ENCODE measurements at places on chromosomes 7 and 10.

- DNase-seq: no peak
Observed at GRCh38 chr10:14683256-14683655, 91.4 kb downstream of the FAM107B start.

DNA sequence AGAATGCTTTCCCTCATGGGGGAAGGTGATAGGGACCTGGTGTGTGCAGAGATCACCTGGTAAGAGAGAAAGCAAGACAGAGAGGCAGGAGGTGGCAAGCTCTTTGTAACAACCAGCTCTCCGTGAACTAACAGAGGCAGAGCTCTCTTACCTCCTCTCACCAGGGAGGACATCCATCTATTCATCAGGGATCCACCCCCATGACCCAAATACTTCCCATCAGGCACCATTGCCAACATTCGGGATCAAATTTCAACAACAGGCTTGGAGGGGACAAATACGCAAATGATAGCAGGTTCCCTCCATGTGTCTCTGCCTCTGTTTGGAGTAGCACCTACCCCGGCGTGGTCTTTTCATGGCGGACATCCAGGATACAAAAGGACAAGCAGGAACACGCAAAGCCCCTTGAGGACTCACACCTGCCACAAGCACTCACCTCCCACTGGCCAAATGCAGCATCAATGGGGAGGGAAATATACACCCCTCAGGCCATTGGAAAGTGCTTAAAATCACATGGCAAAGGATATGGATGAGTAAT lies 431.2 kb upstream of the AUTS2 start:
- no peak for DNase-seq

GRCh38 chr7:55475855-55476803 lies 96.2 kb downstream of the VOPP1 start:
- no peak for DNase-seq

DNA sequence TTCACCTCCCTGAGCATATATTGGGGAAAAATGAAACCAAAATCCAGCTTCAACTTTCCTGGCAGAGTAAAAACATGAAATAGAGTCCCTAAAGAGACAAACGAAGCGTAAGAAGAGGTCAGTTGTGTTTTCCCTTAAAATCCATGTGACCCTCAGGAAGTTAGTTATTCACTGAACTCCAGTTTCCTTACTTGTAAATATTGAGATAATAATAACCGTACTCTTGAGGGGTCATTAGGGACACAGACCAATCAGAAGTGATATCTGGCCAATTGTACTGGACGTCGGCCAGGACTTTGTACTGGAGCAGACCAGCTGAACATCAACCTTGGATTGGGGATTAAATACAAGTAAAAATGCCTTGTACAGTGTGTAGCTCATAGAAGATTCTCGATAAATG lies 167.0 kb downstream of the GATA3 start:
- no peak for DNase-seq

- no peak for DNase-seq
Observed at GRCh38 chr10:95848841-95849240, 58.9 kb upstream of the CC2D2B start.

- no peak for DNase-seq
Observed at GRCh38 chr10:52198540-52198939, 115.5 kb upstream of the DKK1 start.

GRCh38 chr10:34474009-34474376 lies 341.1 kb downstream of the PARD3 start:
- no peak for DNase-seq

DNA sequence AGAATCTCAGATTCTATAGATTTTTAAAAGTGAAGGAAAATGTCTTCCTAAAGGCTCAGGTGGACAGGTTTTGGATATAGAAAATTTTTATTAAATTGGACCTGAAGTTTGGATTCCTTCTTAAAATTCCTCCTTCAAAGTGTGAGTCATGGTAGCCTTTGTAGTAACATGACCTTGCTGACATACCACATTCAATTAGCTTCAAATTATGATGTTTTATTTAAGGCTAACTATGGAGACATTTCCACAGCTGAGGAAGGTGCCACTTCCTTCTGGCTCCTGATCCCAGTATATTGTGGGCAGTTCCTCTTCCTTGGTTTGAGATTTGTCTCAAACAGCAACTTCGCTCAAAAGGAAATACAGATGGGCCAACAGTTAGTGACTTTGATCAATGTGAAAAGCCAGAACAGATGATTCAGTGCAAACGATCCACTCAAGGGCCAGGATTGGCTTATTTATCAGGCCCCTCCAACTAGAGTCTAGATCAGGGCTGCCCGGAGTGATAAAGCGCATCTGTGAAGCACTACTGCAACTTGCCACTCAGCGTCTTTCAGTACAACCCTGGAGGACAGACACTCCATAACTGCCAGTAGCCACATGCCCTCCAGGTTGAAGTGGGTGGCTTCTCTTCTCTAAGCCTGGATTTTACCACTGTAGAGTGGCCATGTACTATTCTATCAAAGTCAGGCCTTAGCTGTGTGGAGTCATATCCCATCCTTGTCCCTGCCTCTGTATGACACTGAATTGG lies 573.5 kb downstream of the KIF20B start:
- no peak for DNase-seq

- no peak for DNase-seq
Observed at GRCh38 chr7:22837308-22837707, 14.7 kb upstream of the TOMM7 start.

DNA sequence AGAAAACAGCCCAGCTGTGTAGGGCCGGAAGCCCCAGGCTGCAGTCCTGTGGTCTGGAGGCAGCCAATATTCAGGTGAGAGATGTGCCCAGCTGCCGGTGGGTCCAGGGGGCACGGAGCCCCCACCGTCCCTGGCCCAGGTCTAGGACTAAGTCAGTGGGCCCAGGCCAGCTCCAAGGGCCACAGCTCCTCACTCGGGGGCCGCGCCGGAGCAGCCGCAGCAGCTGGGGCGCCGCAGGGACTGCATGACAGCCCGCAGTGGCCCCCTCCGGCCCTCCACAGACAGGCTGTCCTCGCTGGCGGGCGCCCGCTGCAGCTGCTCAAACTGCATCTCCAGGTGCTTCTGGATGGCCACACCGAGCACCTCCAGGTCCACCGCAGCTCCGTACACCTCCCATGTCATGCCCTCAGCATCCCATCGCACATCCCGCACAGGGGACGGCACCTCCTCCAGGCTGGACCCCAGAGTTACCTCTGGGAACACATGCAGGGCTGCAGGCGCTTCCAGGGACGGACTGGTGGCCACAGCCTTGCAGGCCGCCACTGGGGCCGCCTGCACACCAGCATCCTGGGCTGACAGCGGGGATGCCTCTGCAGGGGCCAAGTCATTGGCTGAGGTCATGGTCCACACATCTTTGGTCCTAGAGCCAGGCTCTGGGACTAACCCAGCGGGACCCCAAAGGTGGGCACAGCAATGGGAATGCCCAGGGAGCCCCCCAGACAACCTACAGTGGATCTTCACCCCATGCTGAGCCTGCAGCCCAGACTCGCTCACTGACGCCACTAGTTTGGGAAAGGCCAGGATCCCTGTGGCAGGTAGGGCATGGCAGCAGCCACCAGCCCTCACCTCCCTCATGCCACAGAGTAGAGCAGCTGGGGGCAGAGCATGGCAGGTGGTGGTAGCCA lies 7.0 kb downstream of the GPRIN2 start:
- no peak for DNase-seq

DNA sequence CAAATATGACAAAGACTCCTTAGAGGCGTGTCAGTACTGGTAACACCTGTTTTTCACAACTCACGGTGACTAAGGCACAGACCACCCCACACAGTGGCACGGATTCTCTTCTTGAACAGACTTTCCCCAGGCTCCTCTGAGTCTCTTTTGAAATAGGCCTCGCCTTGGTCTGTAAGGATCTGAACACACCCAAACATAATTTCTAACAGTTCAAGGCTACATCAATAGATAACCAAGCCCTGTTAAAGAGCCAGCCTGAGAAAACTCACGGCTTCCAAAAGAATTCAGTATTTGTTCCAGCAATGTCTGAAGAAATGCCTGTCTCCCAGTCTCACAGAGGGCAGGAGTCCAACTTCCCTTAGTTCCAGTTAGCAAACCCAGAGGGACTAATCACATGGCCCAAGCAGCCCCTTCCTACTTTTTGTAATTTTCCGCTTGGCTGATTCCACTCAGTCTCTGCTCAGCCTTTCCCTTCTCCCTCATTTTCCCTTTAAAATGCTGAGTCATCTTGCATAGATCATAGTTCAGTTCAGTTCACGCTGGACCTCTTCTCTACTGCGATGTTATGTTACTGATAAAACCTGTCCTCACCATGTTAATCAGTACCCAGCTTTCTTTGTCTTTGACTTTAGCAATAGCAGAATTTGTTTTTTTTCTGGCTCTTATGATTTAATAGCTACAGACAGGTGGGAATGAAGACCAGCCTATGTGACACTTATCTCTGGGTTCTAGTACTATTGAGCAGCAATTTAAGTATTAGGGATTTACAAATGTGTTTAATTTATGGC lies 22.6 kb upstream of the AKR1C3 start:
- peak; percentile 25 for DNase-seq

GRCh38 chr7:17236603-17237002 lies 61.8 kb upstream of the AHR start:
- DNase-seq: peak; percentile 33

DNA sequence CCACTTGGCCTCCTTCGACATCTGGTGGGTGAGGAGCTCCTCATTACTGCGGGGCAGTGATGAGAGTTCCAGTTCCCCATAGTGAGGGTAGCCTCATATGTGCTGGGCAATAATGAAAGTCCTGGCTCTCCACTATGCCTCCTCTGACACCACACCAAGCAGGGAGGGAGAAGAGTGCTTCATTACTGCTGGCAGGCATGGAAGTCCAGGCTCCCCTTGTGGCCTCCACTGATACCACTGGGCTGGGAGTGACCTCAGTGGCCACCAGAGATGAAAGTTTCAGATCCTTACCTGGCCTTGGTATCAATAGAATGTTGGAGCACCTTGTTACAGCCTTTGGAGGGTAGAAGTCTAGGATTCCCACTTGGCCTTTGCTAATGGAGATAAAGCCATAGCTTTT lies 6.5 kb downstream of the DUS4L start:
- DNase-seq: no peak

GRCh38 chr7:100053215-100053614 lies 3.6 kb downstream of the ZSCAN21 start:
- DNase-seq: peak; percentile 52

GRCh38 chr7:44377681-44378421 lies 52.5 kb upstream of the CAMK2B start:
- peak; percentile 17 for DNase-seq

Data from suppressor macrophage (primary cell).